ENCODE measurements at places on chromosomes 7 and 10.

DNA sequence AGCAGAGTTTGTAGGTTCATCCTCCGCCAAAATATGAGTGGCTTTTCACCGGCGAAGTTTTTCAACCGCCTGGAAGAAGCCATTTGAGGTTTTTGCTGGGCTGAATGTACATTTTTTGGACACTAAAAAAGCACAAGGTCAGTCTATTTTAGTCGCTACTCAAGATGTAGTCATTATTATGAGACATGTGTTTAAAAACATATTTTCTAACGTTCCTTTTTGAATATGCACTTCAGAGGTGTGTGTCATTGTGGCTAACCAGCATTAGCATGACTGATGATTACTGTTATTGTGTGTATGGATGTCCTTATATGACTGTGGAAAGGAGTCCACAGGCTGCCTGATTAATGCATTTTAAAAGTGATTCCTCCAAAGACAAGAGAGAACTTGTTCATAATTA is 605.4 kb downstream of the INHBA start:
- no peak for DNase-seq

DNA sequence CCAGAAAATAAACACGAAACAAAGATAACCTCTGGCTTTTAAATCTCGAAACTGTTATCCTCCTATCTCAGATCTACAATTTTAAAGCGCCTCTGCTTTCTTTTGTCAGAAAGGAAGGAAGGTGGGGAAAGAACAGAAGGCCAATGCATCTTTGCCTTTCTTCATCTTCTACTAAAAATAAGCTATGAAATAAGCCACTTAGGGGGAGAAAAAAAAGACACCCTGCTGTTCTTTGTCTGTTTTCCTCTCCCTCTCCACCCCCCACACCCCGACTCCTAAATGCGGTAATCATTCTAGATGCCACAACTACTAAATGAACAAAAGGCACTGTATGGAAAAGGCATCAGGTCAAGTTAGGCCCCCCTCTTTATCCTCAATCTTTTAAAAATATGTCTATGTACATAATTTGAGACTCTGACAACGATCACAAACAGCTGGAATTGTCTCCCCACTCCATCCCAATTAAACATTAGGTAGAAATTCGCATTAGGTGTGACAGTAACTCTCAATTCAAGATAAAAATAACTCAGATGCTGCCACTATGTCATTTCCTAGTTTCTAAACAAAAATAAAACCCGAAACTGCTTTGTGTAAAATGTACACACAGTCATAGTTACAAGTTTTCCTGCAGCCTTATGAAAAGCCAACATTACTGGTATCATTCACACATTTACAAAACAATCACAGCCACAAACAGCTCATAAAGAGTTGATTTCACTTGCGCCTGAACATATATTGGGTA is 2.4 kb downstream of the UBE2H start:
- DNase-seq = no peak

DNA sequence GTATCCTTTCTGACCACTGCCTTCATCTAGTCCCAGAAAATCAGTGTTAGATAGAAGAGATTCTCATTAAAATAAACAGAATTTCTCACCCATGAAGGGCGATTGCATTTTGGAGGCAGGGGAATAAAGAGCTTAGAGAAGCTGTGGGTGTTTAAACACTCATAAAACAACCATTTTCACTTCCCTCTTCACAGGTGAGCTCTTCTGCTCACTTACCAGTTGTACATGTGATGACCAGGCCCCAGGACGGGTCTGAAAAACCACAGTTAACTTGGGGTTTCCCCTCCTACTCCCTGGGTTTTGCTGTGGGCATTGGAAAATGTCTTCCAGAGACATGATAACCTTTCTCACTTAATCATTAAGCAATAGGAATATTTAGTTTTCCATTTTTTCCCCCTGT is 411.6 kb upstream of the DPP6 start:
- DNase-seq = no peak

DNA sequence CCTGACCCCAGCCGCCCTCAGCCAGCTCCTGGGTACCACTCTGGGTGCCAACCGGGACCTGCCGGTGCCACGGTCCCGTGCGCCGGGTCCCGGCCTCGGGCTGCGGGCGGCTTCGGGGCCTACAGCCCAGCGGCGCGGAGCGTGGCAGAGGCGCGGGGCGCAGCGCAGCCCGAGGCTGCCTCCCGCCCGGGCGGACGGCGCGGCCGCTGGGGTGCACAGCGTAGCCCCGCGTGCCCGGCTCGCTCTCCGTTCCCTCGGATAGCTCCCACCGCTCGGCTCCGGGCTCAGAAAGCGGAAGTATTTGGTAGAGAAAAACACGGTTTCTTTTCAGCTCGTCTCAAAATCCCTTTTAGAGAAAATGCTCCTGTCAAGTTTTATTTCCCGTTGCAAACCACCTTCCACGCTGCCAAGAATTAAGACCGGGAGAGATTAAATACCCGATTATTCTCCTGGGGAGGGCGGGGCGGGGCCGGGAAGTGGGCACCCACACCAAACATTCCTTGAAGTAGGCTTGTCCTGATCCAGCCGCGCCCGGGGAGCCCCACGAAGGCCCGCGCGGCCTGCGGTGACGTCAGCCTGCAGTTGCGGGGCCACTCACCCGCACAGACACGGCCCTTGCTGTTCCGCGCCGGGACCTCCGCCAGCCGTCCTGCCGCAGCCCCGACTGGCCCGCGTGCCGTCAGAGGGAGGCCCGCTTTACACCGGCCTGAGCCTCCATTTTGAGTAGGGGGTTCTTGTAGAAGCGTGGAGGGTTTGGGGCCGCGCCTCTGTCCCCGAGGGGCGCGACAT is 7.2 kb downstream of the HOXA13 start:
- DNase-seq = no peak

- DNase-seq = no peak
Measured at GRCh38 chr10:69338133-69338456, 59.8 kb downstream of the HK1 start.

DNA sequence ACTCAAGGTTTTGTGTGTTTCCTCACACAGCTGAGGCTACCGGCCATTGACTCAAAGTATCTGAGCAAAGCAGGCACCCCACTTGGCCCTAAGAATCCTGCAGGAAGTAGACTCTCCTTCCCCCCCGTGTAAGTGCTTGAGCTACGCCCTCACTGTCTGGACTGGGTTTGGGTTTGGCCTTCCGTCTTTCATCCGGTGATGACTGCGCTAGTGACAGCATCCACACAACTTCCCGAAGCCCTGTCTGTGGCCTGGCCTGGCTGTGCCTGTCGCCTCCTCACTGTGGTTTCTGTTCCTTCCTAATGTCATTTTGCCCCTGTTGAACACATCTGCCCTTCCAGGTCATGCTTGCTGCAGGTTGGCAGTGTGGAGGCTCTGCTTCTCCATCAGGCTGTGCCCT is 14.5 kb downstream of the C7orf57 start:
- peak; percentile 35 for DNase-seq

DNA sequence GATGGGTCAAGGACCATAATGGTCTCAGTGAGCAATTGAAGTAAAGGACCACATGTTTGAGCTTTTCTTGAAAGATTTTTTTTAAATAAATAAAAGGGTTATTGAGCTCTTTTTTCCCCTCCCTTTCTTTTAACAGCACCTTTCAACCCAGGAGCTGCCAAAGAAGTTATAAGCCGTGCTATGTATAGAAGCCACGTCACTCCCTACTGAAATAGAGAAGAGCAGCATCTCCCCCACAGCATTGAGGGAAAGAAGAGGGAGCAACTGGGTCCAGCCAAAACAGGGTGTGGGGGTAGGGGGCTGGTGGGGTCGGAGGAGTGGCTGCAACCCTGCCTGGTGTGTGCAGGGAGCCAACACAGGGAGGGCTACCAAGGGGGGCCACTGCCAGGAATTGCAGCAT is 227.2 kb downstream of the PLXNA4 start:
- no peak for DNase-seq

Data from CD4-positive, alpha-beta T cell treated with Interleukin-15 for 1 hour (primary cell).